ENCODE measurements at places on chromosomes 12 and 14.

- DNase-seq: no peak
These were observed 75.8 kb upstream of the CEP83 start for GRCh38 chr12:94535510-94535921.

- DNase-seq: no peak
These were observed 253.1 kb downstream of the ZFP36L1 start for GRCh38 chr14:68539789-68540188.

- DNase-seq: no peak
These were observed 187.7 kb downstream of the GALC start for GRCh38 chr14:87805315-87805723.

GRCh38 chr12:68334132-68334531 is 2.0 kb upstream of the MDM1 start:
- DNase-seq: no peak

GRCh38 chr12:3077572-3078081 is 448 bp downstream of the TSPAN9 start:
- DNase-seq: no peak

- no peak for DNase-seq
These were observed 115.9 kb downstream of the FGD4 start for GRCh38 chr12:32515137-32515873.

- no peak for DNase-seq
These were observed 339.3 kb downstream of the EGLN3 start for GRCh38 chr14:33611405-33612196.

DNA sequence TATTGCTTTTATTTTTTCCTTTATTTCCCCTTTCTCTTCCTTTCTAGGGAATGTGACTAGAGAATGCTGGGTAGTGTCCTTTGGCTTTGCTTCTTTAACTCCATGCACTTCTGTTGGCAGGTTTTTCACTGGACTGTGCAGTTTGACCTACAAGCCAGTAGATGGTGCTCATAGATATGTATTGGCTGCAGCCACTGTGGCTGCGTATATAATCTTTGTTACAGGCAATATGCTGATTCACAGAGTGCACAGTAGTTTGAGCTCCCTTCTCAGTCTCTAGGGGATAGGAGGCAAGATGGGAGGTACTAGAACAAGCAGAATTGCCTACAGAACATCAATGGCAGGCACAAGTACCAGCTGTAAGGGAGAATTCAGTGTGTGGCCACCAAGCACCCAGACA is 503.5 kb downstream of the LRFN5 start:
- no peak for DNase-seq
